ENCODE measurements at places on chromosomes 5 and 9.

- no peak for DNase-seq
These were observed 57.9 kb downstream of the PBX3 start for GRCh38 chr9:125805057-125805456.

DNA sequence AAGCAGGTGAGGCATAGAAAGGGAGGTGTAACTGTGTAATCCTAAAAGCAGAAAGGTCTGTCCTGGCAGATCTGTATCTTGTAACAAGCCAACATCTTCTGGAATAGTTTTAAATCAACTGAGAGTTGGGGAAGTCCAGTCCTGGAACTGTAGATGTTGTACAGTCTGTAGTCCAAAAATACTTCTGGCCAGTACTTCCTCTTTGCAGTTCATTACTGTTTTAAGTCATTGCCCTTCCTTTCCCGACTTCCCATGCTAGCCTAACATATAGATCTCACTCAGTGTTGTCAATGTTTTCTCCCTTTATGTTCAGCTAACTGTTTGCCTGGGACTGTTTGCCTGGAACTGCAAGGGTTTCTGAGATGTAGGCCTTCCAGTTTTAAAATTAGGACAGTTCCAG, 168.5 kb upstream of the ISL1 start:
- DNase-seq: no peak

DNA sequence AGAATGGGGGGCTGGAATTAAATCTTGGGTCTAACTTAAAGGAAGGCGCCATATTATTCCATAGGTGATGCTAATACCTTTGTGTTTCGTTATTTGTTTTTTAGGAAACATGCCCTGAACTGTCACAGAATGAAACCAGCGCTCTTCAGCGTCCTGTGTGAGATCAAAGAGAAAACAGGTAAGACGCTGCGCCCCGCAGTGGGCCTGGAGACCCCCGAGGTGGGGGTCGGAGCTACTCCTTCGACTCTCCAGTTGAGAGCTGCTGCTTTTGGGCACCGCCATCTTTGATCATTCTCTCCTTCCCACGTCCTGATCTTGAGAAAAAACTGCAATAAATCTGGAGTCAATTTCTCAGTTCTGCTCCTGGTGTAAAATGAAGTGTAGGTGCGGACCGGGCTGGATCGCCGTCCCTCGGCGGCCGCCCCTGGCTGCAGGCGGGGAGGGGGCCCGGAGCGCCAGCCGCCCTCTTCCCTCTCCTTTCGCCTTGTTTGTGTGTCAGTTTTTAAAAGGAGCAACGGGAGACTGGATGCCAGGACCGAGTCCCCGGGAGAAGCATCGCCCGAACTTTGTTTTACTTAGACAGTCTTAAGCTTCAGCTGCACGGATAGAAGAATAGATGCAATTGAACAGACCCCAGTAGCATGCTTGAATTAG, 1.4 kb downstream of the PBX3 start:
- DNase-seq: no peak

DNA sequence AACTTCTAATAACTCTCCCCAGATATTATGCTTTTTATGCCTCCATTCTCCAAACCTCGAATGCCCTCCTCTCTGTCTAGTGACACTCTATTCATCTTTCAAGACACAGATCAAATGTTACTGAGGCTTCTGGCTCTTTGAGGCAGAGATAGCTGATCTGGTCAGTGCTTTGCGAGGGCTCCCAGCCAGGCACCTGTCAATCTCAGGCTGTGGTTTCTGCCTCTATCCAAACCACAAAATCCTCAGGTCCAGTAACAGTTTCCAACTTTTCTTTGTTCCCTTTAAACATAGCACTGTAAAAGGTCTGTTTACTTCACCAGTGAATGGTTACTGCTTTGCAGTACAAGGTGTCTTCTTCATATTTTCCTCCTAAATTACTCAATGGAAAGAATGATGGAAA, 11.5 kb upstream of the STK32A start:
- no peak for DNase-seq

GRCh38 chr5:37086466-37087173, 162.6 kb downstream of the CPLANE1 start:
- no peak for DNase-seq

DNA sequence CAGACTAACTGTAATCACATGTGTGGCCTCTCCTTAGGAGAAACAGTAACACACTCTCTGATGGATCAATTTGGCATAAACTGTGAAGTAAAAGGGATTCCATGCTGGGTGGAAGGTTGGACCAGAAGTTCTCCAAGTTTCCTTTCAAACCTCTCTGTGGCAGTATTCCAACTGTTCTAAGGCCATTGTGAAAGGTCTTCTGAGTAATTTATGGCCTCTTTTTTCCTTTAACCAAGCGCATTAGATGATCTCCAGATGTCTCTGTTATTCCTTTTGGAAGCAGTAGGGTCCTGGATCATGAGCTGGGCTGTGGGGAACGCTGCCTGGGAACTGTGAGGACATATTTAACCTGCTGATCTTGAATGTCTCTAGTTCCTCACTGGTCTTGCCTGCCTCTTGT, 80.6 kb upstream of the IL6ST start:
- DNase-seq: no peak

DNA sequence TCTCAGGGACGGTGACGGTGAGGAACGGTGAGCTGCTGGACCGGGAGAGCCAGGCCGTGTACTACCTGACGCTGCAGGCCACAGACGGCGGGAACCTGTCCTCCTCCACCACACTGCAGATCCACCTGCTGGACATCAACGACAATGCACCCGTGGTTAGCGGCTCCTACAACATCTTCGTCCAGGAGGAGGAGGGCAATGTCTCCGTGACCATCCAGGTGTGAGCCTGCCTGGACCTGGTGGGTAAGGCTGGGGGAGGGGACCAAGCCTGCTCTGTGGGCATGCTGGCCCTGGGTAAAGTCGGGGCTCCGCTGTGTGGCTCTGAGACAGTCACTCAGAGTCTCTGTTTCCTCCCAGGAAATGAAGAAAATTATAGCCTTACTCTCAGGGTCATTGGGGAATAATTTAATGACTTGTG, 29.3 kb downstream of the CDHR2 start:
- DNase-seq: no peak

- peak; percentile 61 for DNase-seq
These were observed 90.1 kb upstream of the LMX1B start for GRCh38 chr9:126523611-126524111.

DNA sequence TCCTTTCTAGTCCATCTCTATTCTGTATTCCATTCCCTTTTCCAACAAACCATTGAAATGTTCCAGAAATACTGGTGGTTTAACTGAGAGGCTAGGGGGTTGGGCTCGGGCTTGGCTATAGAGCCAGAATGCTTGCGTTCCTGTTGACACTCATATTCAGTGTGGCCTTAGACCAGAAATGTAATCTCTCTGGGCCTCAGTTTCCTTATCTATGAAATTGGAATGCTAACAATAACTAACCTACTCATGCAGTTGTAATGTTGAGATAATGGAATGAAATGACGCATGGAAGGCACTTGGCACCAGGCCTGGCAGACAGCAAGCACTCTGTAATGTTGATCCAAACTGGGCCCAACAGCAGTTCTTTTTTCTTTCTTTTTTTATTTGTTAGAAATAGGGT, 26.8 kb downstream of the JADE2 start:
- no peak for DNase-seq

DNA sequence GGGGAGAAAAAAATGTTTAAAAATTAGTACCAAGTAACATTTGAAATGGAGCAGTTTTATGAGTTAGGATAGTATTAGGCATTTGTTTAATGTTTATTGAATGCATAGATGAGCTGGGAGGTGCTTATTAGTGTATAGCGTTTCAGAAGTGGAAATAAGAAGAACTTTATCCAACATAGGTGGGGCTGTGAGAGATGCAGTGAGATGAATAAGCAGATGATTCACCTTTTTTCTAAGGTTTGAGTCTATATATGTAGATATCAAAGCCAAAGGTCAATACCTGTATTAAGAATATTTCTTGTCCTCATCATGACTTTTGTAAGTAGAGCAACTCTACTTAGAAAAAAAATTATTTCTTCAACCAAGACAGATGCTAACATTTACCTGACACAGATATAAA, 54.6 kb upstream of the POU4F3 start:
- DNase-seq: no peak

DNA sequence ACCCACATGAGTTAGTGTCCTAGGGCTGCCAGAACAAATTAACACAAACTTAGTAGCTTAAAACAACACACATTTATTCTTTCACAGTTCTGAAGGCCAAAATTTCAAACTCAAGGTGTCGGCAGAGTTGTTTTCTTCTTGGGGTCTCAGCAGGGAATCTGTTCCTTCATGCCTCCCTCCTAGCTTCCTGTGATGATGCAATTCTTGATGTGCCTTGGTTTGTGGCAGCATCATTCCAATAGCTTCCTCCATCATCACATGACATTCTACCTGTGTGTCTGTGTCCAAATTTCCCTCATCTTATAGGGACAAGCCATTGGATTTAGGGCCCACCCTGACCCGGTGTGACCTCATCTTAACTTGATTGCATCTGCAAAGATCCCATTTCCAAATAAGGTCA, 12.2 kb upstream of the SLC25A48 start:
- DNase-seq: no peak

- no peak for DNase-seq
These were observed 981.5 kb downstream of the PTPRD start for GRCh38 chr9:9631284-9631683.
